ENCODE measurements at places on chromosomes 2 and 18.
A peak's percentile ranks its signal among the peaks of the same experiment; 100 is the strongest.

DNA sequence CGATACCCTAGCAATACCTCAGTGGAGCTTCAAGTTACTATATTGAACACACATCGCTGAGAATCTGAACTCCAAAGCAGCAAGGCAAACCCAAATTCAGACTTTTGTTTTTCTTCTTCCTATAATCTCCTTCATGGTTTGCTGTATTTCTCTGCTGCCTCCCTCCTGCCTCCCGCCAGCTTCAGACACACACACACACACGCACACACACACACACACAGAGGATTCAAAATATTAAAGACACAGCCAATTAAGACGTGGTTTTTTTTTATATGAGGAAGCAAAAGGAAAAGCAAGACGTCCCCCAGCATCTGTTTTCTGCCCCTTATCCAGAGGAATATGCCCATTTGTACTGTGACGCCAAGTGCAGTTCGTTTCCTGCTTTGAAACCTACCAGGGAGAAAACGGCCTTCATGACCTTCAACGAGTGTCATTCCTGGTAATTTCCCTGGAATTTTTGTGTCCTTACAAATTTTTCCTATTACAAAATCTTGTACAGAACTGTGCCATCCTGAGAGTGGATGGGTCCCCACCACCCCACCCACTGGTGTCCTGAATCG is 547.9 kb upstream of the ID2 start:
- DNase-seq, result peak; percentile 52
- H3K27ac ChIP-seq, result peak overlapping the region; percentile 63
- peaks cover 17% of the 10 kb centered on the region for H3K4me1 ChIP-seq
- H3K36me3 ChIP-seq, result no peaks in the 10 kb centered on the region
- no peak overlapping the region for H3K4me3 ChIP-seq

GRCh38 chr2:230318190-230319121 is 8.5 kb upstream of the SP140L start:
- no peaks in the 10 kb centered on the region for H3K4me1 ChIP-seq
- no peaks in the 10 kb centered on the region for H3K36me3 ChIP-seq
- no peak overlapping the region for H3K4me3 ChIP-seq
- H3K27ac ChIP-seq, result no peak overlapping the region

DNA sequence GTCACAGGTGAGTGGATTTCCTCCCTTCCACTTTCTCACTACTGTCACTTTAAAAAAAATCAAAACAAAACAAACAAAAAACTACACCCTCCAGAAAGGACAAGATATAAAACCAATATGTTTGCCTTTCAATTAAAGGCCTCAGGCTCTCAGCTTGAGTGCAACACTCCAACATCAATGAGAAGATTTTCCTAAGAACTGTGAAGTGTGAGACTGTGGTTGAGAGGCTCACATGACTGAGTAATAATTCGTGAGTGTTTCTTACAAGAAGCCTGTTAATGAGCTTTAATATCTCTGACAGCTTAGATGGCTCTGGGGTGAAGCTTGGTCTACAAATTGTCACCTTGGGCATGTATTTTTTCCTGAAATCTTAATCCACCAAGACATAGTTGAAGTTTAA is 216.1 kb downstream of the ETAA1 start:
- DNase-seq, result no peak
- H3K27me3 ChIP-seq, result no peaks in the 10 kb centered on the region
- H3K4me3 ChIP-seq, result no peak overlapping the region

DNA sequence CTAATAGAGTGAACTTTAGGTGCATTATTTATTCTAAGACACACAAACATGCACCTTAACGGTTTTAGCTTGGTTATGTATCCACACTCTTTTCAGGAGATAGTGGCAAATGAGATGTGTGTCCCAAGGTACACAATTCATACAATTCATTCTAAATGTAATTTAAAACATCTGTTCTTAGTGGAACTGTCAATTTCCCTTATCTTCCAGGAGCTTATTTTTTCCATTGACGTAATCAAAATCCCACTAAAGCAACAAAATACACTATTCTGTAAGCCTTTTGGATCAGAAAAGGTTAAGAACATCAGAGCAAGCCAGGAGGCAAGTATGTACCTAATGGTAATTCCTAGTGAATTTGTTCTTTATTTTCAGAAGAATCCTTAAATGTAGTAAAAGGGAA is 19.8 kb downstream of the EIF2AK3 start:
- H3K36me3 ChIP-seq, result no peaks in the 10 kb centered on the region
- no peak for DNase-seq
- no peaks in the 10 kb centered on the region for H3K27me3 ChIP-seq
- no peak overlapping the region for H3K4me3 ChIP-seq
- no peaks in the 10 kb centered on the region for H3K4me1 ChIP-seq
- H3K27ac ChIP-seq, result no peak overlapping the region

GRCh38 chr18:69401226-69401971 is 711 bp downstream of the DOK6 start:
- peak overlapping the region; percentile 37 for H3K27ac ChIP-seq
- H3K4me1 ChIP-seq, result no peaks in the 10 kb centered on the region
- peak; percentile 58 for DNase-seq
- H3K36me3 ChIP-seq, result no peaks in the 10 kb centered on the region
- peaks cover 7% of the 10 kb centered on the region for H3K27me3 ChIP-seq
- H3K4me3 ChIP-seq, result peak overlapping the region; percentile 27

- no peak for DNase-seq
- H3K36me3 ChIP-seq, result no peaks in the 10 kb centered on the region
- no peak overlapping the region for H3K4me3 ChIP-seq
- H3K4me1 ChIP-seq, result no peaks in the 10 kb centered on the region
- H3K27me3 ChIP-seq, result no peaks in the 10 kb centered on the region
These were observed 392.3 kb downstream of the GALNT13 start for GRCh38 chr2:154264024-154264423.

DNA sequence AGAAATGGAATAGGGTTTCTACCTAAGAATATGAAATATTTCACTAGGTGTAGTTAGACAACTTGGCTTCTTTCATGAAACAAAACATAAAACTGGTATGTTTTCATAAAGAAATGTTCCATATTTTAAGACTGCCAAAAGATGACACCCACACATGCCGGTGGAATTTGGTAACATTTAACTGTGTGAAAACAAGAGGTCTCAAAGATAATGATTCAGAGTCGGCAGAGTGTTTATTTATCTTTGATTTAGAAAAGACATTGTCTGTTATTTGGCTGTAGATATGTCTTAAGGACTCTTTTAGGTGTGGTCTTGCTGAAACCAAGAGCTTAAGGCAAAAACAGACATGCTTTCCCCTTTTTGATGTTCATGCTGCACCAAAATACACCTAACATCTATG is 63.5 kb upstream of the FN1 start:
- no peak overlapping the region for H3K27ac ChIP-seq
- no peaks in the 10 kb centered on the region for H3K4me1 ChIP-seq

GRCh38 chr2:132929786-132930185 is 259.8 kb upstream of the LYPD1 start:
- no peak overlapping the region for H3K27ac ChIP-seq
- H3K4me3 ChIP-seq, result no peak overlapping the region
- no peaks in the 10 kb centered on the region for H3K27me3 ChIP-seq

DNA sequence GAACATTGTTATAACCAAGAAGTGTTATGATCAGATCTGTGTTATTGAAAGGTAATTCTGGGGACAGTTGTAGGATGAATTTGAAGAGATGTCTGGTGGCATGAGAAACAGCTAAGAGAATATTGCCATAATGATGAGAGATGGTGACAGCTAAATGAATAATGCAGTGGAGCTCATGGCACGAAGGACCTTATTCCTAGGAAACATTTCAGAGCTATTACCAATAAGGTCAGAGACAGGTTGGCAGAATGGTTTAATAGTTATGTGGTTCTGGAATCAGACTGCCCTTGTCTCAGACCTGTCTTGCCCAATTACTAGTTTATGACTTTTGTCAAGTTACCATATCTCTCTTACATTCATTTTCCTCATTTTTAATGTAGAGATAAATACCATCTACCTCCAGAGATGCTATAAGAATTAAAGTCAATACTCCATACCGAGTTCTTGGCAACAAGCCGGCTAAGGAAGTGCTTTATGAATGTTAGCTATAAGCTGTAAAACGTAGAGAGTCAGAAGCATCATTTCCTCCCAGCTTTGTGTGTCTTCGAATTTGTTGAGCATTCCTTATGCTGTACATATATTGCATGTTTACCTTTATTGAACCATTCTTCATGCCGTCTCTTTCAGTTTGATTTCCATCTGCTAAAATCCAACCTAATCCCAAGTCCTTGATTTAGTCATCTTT is 73.6 kb upstream of the COL5A2 start:
- H3K36me3 ChIP-seq, result no peaks in the 10 kb centered on the region
- peaks cover 5% of the 10 kb centered on the region for H3K4me1 ChIP-seq
- H3K4me3 ChIP-seq, result no peak overlapping the region
- H3K27me3 ChIP-seq, result no peaks in the 10 kb centered on the region

DNA sequence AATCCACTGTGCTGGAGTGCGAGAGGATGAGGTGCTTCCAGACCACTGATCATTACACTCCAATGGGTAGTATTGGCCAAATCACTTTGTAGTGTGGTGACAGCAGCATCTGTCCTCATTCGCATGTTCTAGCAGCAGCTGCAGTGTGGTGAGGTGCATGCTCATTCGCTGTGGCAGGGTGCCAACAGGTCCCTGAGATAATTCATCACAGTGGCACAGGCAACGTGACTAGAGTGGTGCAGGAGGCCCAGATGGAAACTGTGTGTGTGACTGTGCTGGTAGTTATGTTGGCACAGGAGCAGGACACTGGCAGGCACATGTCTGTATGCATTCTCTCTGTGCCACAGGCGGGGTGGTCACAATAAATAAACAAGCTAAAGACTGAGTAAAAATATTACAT is 329.5 kb upstream of the SYT4 start:
- no peaks in the 10 kb centered on the region for H3K4me1 ChIP-seq
- no peak overlapping the region for H3K4me3 ChIP-seq
- no peaks in the 10 kb centered on the region for H3K27me3 ChIP-seq
- no peaks in the 10 kb centered on the region for H3K36me3 ChIP-seq
- no peak overlapping the region for H3K27ac ChIP-seq
- DNase-seq, result no peak

DNA sequence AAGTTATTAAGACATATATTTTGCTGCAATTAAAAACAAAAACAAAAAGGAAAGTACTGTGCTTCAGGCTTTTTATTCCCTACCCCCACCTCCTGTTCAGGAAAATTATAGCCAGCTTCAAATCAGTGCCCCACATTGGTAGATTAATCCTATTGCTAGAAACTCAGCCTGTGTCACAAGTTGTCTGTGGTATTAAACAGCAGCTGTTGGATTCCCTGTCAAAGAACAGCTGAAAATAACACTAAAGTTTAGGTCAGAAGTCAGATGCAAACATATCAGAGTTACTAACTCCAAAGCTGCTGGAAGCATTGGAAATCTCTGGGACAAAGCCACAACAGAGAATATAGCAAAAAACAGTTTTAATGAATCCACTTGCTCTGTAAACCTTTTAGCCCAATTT is 818 bp upstream of the CCDC141 start:
- peak; percentile 46 for DNase-seq
- H3K27ac ChIP-seq, result no peak overlapping the region
- H3K27me3 ChIP-seq, result no peaks in the 10 kb centered on the region
- H3K4me1 ChIP-seq, result peaks cover 1% of the 10 kb centered on the region
- no peaks in the 10 kb centered on the region for H3K36me3 ChIP-seq
